Stimulated activated naive CD4-positive, alpha-beta T cell treated with Interleukin-2 at 50 U/mL for 16 hours (primary cell): ENCODE measurements at places on chromosomes 6 and 20.

DNA sequence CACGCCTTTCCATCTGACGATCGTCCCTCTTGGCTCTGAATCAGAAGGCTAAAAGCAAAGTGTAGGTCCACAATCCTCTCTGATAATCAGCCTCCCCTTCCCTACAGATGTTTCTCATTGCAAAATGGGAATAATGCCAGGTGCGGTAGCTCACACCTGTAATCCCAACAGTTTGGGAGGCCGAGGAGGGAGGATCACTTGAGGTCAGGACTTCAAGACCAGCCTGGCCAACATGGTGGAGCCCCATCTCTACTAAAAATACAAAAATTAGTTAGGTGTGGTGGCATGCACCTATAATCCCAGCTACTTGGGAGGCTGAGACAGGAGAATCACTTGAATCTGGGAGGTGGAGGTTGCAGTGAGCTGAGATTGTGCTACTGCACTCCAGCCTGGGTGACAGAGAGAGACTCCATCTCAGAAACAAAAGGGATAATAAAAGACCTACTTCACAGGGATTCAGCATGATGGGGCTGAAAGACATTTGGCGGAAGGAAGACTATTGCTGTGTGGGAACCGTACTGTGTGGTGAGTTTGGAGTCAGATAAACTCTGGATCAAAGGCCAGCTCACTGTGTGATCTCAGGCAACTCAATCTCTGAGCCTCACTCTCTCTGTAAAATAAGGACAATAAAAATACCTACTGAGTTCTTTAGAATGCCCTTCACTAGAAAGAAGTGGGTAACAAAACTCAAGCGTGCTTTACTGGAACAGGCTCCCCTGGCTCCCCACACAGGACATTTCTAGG lies 15.9 kb upstream of the SLC9A8 start:
- no peak for DNase-seq

DNA sequence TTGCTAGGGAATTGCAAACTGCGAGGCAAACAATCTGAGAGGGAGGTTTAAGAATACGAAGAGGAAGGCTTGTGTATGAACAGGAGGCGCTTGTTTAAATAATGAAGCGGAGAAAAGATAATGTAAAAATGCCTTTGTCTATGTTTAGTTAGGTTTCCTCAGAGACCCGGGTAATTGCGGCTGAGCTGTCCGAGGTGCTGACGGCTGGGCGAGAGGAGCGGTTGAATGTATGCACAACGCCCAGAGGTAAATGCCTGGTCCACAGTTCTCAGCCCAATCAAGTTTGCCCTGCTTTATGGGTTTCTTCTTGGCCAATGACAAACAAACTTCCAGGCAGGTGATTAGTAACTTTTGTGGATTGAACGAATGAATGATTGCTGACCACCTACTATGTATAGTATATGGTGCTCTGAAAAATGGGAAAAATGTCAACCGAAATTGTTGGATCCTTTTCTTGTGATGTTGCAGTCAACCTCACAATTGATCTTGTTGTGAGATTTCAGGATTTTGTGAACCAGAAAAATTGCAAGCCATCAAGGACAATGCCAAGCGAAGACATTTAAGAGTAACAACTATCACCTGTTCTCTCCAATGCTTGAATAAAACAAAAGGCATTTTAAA lies 38.3 kb upstream of the SLC32A1 start:
- DNase-seq: peak; percentile 4

DNA sequence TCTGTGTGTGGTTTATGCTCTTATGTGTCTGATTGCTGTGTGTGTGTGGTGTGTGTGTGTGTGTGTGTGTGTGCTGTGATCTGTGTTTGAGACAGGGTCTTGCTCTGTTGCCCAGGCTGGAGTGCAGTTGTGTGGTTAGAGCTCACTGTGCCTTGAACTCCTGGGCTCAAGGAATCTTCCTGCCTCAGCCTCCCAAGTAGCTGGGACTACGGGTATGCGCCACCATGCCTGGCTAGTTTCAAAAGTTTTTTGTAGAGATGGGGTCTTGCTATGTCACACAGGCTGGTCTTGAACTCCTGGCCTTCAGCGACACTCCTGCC lies 3.4 kb upstream of the ZNF512B start:
- DNase-seq: no peak

- no peak for DNase-seq
Measured at GRCh38 chr6:147035886-147036285, 168.3 kb upstream of the STXBP5 start.

- no peak for DNase-seq
Measured at GRCh38 chr20:7057611-7058010, 290.1 kb downstream of the BMP2 start.

DNA sequence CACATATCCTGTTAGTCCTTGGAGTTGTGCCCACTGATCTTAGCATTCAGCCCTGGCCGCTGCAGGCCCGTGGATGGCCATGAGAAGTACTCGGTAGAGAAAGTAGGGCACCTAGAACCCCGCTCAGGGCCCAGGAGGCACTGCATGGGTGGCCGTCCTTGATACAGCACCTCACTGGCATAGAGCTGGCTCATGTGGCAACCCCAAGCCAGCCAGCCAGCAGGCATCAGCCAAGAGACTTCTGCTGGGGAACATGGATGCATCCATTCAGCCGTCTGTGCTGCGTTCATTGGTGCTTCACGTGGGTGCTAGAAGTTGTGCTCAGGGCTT lies 10.6 kb downstream of the PYGB start:
- no peak for DNase-seq

GRCh38 chr6:160348223-160349019 lies at the start of gene SLC22A3:
Gene SLC22A3 (plus strand): TSS chr6:160348378. CDS start chr6:160348420, 42 bp downstream.
- DNase-seq: no peak

- DNase-seq: no peak
Measured at GRCh38 chr6:41502917-41503671, 43.1 kb upstream of the FOXP4 start.

GRCh38 chr6:144248476-144249301 lies 36.4 kb upstream of the UTRN start:
- no peak for DNase-seq

DNA sequence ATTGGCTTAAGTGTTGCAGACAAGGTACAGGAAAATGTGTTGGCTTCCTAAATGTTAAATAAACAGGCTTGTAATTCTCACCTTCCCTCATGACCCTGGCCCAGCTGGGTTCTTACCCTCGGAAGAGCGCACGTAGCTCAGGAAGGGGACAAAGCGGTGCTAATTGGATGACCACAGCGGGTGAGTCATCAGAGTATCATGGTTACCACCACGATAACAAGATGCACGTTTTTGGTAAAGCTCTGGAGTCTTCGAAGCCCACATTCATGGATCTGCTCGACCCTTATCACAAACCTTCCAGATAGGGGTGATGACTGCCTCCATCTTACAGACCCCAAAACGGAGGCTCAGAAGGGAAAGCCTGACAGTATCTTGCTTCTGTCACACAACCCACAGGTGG lies 32.8 kb downstream of the APCDD1L start:
- DNase-seq: no peak

GRCh38 chr6:108872141-108872557 lies 23.9 kb downstream of the ARMC2 start:
- no peak for DNase-seq

- no peak for DNase-seq
Measured at GRCh38 chr6:91442342-91442741, 855.5 kb upstream of the MAP3K7 start.

DNA sequence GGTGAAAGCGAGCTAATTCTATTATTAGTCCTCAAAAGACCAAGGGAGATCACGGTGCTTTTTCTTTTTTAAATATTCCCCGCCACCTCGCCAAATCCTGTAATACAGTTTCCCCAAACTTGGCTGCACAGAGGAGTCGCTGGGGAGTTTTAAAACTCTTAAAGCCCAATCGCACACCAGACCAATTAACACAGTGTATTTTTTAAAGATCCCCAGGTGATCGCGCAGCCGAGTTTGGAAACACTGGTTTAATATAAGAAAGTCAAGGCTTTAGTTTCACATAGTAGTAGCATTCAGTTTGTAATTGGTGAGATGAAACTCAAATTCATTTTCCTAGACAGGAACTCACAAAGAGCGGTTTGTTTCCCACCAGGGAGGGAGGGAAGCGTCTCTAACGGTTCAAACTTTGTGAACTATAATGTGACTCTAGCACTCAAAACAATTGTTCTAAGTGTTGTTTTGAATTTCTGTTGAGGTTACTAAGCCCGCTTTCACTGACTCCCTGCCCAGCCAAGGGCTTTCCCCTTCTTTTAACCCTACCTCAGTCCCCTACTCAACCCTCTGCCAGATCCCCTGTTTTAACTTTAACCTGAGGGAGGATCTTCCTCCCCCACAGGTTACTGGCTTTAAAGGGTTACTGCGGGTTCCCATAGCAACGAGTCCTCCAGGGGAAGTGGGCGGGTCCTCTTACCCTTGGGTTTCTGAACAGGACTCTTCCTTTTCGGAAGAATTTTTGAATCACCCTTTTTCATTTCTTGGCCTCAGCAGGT lies 25.7 kb upstream of the BTBD3 start:
- DNase-seq: no peak

DNA sequence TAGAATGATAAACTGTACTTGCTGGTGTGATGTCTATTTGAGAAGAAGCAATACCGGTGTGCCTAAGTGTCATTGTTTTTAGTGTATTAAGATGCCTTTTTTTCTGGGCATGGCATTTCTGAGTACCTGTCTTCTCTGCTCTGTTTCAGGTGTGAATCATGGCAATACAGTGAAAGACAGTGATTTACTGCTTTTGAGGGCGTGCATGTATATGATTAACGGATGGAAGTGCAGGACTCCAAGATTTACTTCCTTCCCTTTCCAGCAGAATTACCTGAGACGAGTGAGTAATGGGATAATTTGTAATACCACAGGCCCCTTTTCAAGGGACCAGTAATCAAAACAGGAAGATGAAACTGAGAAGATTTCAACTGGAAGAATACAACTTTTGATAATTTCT lies 315.8 kb downstream of the SOX4 start:
- DNase-seq: no peak

- DNase-seq: no peak
Measured at GRCh38 chr6:168390749-168391420, 50.1 kb upstream of the SMOC2 start.

DNA sequence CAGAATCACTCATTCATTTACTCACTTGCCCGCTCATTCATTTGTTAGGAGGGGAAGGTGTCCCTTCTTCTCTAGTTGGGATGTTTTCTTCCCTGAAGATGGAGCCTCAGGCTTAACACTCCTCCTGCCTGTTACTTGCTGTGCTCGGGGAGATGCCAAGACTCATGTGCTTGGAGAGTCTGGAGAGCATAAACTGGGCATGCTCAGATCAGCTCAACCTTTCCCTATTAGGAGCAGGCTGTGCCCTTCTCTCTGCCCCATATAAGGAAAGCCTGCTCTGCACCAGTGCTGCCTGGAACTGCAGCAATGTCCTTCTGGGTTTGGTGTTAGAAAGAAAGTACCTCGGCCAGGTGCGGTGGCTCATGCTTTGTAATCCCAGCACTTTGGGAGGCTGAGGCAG lies 18.0 kb upstream of the UBE2V1 start:
- DNase-seq: no peak

DNA sequence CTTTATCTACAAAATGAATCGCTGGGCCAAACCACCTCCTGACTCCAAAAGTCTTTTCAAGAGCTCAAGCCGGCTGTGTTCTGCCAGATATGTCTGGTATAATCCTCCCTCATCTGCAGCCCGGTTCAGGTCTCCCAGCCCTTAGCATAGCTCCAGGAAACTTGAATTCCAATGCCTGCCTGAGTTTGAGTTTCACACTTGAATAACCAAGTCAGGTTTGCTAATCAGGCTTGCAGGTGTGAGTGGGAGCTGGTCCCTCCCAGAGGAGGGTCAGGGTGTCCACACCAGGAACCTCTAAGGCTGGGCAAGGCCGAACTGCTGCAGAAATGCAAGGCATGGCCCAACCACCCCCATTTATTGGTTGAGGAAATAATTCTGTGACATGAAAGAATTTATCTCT lies 96.6 kb downstream of the TMEM242 start:
- no peak for DNase-seq

- DNase-seq: no peak
Measured at GRCh38 chr20:59718751-59719150, 114.4 kb downstream of the PHACTR3 start.

DNA sequence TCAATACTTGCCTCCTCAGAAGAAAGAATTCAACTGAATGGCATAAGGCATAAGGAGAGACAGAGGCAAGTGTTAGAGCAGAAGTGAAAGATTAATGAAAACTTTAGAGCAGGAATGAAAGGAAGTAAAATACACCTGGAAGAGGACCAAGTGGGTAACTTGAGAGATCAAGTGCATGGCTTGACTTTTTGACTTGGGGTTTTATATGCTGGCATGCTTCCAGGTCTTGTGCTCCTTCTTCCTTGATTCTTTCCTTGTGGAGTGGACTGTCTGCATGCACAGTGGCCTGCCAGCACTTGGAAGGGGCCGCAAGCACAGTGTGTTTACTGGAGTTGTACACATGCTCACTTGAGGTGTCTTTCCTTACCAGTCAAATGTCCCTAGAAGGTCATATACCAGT lies 222.1 kb upstream of the UFL1 start:
- no peak for DNase-seq

DNA sequence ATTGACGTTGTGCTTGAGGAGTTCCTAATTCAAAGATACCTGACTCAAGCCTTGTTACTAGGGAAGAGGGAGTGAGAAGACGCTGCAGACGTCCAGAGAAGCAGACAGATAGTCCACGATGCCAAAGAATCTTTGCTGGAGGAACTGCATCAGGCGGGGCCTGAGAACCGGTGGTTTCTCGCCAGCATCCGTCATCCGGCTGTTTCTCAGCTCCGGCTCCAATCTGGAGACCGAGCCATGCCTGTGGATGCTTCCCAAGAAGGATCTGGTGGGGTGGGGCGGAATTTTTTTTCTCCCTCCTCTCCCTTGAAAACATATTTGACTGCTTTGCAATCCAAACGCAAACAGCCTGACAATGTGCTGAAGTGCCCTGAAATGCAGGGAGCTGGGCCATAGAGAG lies 125.8 kb upstream of the SRSF6 start:
- no peak for DNase-seq

DNA sequence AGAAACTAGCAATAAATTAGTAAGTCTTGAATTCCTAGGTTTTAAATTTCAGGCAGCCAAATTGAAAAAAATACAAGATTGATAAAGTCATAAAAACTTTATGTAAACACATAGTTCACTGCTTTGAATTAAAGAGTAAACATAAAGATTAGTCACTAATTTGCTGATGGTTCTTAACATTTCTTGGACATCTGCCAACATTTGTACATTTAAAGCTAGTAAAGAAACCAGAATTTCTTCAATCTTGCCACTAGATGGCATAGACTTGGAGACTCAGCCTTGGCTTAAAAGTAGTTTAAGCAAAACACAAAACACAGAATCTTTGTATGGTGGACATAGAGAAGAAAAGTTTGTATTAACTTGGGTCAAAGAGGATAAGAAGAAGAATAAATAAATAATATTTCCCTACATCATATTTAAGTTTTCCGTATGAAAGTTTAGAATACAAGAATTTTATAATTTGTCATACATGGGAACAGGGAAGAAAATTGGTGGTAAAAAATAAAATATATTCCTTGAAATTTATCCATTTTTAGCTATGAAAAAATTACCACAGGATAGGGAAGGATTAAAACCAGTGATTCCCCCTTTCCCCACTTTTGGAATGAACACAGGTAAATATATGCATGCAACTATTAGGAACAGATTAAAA lies 41.7 kb upstream of the FAM135A start:
- no peak for DNase-seq
